LoVo (cell line): ENCODE measurements at places on chromosomes 4 and X.

DNA sequence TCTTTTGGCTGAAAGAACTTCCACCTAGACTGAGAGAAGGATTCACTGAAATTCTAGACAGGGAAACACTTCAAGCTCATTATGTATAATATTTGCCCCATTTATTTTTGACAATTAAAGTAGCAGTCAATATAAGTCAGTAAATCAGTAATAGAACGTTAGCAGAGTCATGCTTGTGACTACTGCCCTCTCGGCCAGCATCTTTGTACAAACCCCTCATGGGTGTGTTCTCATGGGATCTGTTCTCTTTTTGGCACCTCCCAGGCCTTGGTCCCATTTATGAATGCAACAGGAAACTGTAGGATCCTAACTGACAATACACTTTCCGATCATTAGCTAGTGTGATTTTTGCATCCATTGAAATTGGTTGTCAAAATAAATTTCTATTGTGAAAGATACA lies 2.9 kb downstream of the MSL3 start:
- no peak for DNase-seq

DNA sequence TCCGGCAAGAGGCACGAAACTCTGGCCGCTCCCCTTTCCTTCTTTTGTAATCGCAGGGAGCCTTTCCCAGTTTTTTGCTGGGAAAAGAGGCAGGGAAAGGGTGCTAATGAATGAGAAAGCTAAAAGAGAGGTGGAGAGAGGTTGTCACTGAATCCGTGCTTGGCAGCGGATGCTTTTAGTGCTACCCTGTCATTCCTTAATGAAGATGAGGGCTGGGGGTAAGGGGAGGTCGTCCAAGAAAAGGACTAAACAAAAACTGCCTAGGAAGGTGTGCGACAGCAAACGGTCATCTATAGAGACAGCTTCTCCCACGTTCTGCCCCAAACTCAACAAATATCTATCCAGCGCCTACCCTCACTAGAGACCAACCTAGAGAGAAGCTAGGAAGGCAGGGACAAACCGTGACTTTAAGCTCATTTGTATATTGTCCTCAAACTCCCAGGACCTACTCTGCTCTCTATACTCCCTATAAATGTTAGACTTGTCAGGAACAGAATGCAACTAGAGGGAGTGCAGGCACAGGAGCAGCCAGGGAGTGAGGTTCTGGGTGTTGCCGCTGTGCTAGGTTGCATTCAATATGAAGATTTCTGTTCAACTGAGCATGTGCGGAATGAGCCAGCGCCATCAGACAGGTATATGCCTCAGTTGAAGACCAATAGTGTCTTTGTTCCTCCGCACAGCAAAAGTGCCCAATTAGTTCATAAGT lies 777 bp upstream of the CASK start:
- peak; percentile 60 for DNase-seq

DNA sequence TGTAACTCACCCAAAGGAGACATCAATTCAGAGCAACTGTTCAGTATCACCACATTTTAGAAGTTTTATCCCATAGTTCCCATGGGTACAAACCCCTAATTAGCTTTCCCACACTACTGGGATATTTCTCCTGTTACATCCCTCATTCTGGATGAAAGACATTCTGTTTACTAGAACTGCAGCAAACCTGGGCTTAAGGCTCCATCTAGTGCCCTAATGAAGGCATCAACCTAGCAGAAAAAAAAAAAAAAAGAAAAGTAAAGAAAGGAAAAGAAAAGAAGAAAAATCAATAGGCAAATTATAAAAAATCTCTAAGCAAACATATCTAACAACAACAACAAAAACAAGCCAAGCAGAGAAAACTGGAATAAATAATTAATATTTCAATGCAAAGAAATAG lies 133.7 kb upstream of the CPXCR1 start:
- DNase-seq = peak; percentile 1

DNA sequence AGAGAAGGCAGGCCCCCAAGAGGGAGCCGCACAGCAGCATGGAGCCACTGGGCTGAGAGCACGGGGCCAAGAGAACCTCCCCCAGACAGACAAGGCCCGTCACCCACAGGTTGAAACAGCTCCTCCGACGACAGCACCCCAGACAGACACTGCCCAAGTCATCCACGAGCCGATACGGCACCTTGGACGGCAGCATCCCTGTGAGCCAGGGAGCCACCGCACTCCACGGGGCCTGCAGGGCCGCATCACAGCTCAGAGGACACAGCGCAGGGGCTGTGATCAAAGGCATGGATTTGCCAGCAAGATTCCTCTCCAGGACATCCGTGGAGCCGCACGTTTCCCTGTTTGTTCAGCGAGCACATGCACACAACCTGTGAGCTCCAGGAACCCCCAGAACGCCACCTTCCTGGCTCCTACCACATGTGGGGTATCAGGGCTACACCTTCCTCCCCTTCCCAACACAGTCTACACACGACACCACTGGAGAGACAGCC lies 3.9 kb downstream of the CTBP1 start:
- no peak for DNase-seq

DNA sequence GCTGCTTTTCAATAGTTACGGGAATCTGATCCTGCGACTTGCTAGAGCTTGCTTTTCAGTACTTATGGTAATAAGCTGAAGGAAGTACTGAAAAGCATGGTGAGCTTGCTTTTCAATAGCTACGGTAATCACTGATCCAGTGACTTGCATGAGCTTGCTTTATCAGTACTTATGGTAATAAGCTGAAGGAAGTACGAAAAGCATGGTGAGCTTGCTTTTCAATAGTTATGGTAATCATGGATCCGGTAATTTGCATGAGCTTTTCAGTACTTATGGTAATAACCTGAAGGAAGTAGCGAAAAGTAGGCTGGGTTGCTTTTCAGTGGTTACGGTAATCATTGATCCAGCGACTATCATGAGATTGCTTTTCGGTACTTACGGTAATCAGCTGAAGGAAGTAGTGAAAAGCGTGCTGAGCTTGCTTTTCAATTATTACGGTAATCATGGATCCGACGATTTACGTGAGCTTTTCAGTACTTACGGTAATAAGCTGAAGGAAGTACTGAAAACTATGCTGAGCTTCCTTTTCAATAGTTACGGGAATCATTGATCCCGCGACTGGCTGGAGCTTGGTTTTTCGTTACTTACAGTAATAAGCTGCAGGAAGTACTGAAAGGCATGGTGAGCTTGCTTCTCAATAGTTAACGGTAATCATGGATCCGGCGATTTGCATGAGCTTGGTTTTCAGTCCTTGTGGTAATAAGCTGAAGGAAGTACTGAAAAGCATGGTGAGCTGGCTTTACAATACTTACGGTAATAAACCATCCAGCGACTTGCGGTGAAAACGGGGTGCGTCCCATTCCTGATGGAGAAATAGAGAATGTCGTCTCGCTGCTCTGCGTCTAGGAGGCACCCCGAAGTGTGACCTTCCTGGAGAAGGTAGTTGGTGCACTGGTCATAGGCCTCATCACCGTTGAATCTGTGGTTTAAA lies 6.5 kb downstream of the CRLF2 start:
- peak; percentile 6 for DNase-seq
